ENCODE measurements at places on chromosomes 3 and 15. TPM values are rescaled to one million over a fixed set of nuclear protein-coding genes. Genes with fewer than 3 reads are reported as not detected.

The TMEM41A gene
- total RNA-seq: 28.0 TPM

The FMN1 gene
- 0.84 TPM for total RNA-seq

The FGD5 gene
- total RNA-seq: not detected

The RFTN1 gene
- total RNA-seq: 59.7 TPM

The CPOX gene
- total RNA-seq: 41.1 TPM

The MESP2 gene
- total RNA-seq: not detected

The GP9 gene
- not detected for total RNA-seq

The PPP1R14D gene
- not detected for total RNA-seq

The TICRR gene
- 0.14 TPM for total RNA-seq

The EHHADH gene
- total RNA-seq: 1.2 TPM

The FOXL2NB gene
- not detected for total RNA-seq

The FRMD5 gene
- not detected for total RNA-seq

The SOX14 gene
- not detected for total RNA-seq

The TTLL13 gene
- 1.1 TPM for total RNA-seq

The CLCN2 gene
- 5.4 TPM for total RNA-seq

The NEK11 gene
- total RNA-seq: 5.3 TPM

The ZNF774 gene
- 0.81 TPM for total RNA-seq

The SNTN gene
- total RNA-seq: not detected

The MYO5A gene
- 43.9 TPM for total RNA-seq

The CCDC9B gene
- total RNA-seq: 5.1 TPM

The RASL12 gene
- total RNA-seq: not detected

The MAP2K5 gene
- total RNA-seq: 31.4 TPM

The SCAMP2 gene
- total RNA-seq: 138 TPM

The SLC22A14 gene
- total RNA-seq: not detected

The ATP8B4 gene
- 0.67 TPM for total RNA-seq

The C2CD4B gene
- not detected for total RNA-seq

The DPPA2 gene
- not detected for total RNA-seq

The MYLK gene
- total RNA-seq: not detected

The C3orf38 gene
- total RNA-seq: 38.5 TPM

The IL17RB gene
- 0.64 TPM for total RNA-seq

The BFSP2 gene
- not detected for total RNA-seq

The PAQR9 gene
- total RNA-seq: not detected

The ACP3 gene
- total RNA-seq: not detected

The NANOGP8 gene
- not detected for total RNA-seq

The GOLGA6A gene
- total RNA-seq: 0.17 TPM

The UBAP1L gene
- 16.6 TPM for total RNA-seq

The ARGFX gene
- total RNA-seq: not detected

The UROC1 gene
- not detected for total RNA-seq

The CRBN gene
- 162 TPM for total RNA-seq

The CAPN3 gene
- 20.1 TPM for total RNA-seq

The AMIGO3 gene
- not detected for total RNA-seq

The ITGA11 gene
- not detected for total RNA-seq

The SLCO3A1 gene
- 31.5 TPM for total RNA-seq
